ENCODE measurements at places on chromosomes 13 and 19. TPM values are rescaled to one million over a fixed set of nuclear protein-coding genes. Genes with fewer than 3 reads are reported as not detected.

Gene SERPINE3
- polyA plus RNA-seq: 0.26 TPM

DNA sequence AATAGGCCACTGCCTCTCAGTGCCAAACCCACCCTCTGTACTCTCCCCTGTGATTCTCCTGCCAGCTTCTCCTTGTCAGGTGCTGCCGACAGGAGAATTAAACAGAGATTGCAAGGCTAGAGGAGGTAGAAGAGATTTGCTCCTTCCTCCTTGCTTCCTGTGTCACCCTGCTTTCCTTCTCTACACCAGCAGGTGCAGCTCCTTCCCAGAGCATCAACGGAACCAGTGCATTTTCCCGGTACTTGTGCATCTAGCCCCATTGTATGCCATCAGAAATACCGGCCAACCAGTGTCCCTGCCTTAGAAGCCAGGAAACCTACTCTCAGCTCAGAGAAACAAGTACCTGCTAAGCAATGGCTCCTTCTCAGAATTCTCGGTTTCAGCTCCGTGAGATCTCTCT, 253.2 kb downstream of the SUCLA2 start:
- no peak for DNase-seq

Gene IGFL4
- 0.22 TPM for polyA plus RNA-seq

DNA sequence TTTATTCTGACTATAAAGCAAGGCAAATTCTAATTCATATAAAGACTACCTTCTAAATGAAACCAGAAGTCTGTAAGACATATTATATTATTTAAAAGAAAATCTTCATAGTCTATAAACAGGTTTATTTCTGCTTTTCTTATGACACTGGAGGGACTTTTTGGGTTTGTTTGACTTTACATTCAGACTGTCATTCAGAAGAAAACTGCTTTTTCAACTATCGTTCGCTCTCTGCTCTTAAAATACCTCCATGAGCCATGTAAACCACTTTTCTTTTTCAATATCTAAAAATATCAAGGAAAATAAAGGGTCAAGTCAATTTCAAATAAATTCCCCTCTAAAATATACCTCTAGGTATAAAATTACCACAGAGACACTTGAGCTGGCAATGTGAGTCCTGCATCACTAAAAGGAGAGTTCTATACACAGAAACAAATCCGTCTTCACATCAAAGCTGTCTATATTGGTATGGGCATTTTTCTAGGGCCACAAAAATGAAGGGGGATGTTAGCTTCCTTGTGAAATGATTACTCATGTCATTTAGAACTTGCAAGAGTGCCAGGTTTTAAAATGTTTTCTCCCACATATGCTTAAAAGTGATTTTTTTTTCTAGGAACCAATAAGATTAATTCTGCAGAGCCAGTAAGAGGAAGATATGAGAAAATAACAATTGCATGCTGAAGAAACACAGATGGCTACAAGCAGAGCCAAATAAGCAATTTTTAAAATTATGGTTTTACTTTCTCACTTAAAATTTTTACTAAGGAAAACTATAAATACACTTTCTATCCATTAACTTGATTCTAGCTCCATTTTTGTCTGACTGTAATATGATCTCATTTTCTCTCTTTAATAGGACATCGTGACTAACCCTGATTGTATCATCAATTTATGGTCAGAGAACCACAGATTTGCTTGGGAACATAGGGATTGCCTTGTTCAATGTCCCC, 181.8 kb downstream of the TBC1D4 start:
- no peak for DNase-seq
